Neural crest cell (in vitro differentiated cells): ENCODE measurements at places on chromosomes 3 and 15. TPM values are rescaled to one million over a fixed set of nuclear protein-coding genes. Genes with fewer than 3 reads are reported as not detected.
A peak's percentile ranks its signal among the peaks of the same experiment; 100 is the strongest.

DNA sequence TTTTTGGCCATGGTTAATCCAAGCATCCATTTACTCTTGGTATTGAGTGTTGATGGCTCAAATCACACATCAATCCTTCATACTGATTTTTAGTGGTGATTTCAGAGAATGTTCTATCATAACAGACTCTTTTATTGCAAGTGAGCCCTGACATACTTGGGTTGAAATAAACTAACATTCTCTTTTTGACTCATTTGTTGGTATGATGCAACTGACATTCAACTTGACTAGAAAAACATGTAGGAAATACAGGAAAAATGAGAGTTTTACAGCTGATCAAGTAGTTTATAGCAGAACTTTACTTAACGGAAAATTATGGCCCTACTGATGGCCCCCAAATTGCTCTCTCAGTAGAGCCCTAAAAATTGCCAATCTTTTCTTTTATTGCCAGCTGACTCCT, 173.9 kb upstream of the CD96 start:
- no peak overlapping the region for H3K4me3 ChIP-seq
- no peak overlapping the region for H3K27ac ChIP-seq
- DNase-seq, result no peak
- H3K4me1 ChIP-seq, result no peaks in the 10 kb centered on the region
- no peaks in the 10 kb centered on the region for H3K27me3 ChIP-seq
- H3K36me3 ChIP-seq, result peaks cover 11% of the 10 kb centered on the region

- H3K4me1 ChIP-seq, result peaks cover 2% of the 10 kb centered on the region
- H3K27ac ChIP-seq, result no peak overlapping the region
- H3K36me3 ChIP-seq, result no peaks in the 10 kb centered on the region
- H3K27me3 ChIP-seq, result no peaks in the 10 kb centered on the region
Measured at GRCh38 chr3:49434731-49435130, 5.6 kb upstream of the NICN1 start.

DNA sequence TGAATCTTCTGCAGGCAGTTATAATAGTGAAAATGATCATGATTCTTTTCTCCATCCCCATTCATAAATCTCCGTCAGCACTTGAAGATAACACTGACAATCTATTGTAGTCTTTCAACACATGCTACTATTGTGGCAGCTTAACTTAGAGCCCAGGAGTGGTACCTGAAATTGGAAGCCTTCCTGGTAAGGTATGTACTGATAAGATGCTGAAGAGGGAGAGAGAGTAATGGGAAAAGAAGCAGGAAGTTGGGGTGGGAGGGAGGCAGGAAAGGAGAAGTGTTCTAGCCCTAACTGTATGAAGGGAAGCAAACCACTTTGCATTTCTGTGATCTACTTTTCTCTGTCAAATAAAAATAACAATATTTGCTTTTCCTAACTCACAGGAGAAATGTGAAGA, 197.4 kb upstream of the RORA start:
- no peak overlapping the region for H3K27ac ChIP-seq
- no peak for DNase-seq
- H3K36me3 ChIP-seq, result no peaks in the 10 kb centered on the region
- H3K27me3 ChIP-seq, result peaks cover 2% of the 10 kb centered on the region
- H3K4me3 ChIP-seq, result no peak overlapping the region
- peaks cover 12% of the 10 kb centered on the region for H3K4me1 ChIP-seq

DNA sequence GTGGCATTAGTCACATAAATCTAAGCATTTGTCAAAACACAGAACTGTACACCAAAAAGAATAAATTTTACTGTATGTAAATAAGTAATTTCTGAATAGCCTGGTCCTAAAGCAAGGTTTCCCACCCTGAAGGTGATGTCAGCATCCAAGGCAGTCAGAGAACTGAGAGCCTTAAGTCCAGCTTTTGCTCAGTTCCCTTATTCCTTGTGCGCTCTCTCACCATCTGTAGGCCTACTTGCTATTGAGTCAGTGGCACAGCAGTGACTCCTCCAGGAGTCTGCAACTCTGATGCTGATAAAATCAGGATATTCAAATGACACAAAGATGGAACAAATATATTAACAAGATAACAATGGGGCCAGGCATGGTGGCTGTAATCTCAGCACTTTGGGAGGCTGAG, 22.3 kb downstream of the VPS39 start:
- DNase-seq, result no peak
- no peaks in the 10 kb centered on the region for H3K27me3 ChIP-seq
- H3K4me1 ChIP-seq, result no peaks in the 10 kb centered on the region
- no peak overlapping the region for H3K4me3 ChIP-seq
- H3K36me3 ChIP-seq, result peaks cover 12% of the 10 kb centered on the region

- no peaks in the 10 kb centered on the region for H3K27me3 ChIP-seq
- DNase-seq, result no peak
- H3K4me3 ChIP-seq, result no peak overlapping the region
Measured at GRCh38 chr3:52722491-52722890, 16.6 kb downstream of the SPCS1 start.

DNA sequence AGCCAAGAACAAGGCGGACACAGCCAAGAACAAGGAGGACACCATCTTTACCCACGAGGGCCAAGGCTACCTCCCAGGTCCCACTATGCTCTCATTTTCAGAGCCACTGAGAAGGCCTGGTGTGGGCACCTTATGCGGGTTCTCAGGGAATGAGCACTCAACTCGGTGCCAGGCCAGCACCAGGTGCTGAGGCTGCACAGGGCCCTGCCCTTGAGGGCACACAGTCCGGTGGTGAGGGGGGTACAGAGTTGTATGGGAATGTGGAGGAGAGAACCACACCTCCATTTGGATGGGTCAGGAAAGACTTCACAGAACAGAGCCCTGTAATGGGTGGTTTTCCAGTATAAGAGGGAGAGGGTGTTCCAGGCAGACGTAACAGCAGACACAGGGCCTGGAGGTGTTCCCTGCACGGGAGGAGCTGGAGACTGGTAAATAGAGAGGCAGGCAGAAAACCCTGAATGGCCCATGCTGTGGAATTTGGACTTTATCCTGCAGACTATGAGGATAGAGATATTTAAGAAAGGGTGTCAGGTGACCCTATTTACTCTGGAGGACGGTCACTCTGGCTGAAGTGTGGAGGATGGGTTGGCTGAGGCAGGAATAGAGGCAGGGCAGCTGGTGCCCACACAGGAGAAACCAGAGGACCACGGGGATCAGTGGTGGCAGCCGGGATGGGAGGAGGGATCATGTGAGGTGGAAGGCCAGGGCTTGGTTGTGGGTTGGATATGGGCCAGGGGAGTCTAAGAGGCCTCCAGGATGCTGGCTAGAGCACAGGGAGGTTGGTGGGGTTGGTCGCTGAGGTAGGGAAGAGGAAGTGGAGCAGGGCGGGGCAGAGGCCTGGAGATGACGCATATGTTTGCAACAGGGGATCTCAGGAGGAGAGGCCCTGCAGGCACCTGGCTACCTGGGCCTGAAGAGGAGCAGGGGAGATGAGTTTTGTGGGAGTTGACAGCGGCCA, 34.6 kb downstream of the CRABP1 start:
- no peak overlapping the region for H3K4me3 ChIP-seq
- H3K4me1 ChIP-seq, result no peaks in the 10 kb centered on the region
- H3K27me3 ChIP-seq, result peaks cover 5% of the 10 kb centered on the region
- H3K36me3 ChIP-seq, result no peaks in the 10 kb centered on the region
- DNase-seq, result no peak
- H3K27ac ChIP-seq, result no peak overlapping the region

DNA sequence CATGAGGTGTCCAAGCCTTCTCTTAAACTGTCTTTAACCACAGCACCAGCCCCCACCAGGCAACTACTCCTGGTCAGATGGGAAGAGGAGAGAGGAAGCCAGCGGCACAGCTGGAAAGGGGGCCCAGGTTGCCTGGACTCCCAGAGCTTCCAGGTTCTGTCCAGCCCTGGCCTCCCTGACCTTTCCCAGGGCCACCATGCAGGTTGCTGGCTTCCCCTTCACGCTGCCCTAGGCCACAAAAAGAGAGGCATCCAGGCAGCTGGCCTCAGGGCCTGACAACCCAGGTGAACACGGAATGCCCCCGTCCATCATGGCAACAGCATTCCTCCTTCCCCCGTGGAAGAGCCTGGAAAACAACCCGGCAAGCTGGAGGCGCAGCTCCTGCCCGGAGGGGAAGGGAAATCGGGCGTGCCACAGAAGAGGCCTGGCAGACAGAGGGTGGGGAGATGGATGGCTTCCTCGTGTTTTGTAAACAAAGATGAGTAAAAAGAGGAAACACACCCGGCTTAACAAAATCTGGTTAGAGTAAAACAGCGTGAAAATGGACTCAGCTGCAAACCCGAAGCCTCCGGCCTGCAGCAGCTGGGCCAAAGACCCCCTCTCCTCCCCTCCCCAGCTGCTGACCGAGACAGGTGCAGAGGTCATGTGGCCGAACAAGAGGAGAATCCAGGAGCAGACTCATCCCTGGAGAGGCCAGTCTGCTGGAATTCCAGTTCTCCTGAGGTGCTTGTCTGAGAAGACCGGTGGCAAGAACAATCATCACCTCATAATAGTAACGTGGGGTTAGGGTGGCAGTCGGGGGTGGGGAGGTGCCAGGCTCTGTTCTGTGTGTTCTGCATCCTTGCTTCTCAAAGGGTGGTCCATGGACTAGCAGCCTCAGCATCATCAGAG, 15.5 kb downstream of the BMF start:
- peak overlapping the region; percentile 65 for H3K4me3 ChIP-seq
- H3K27ac ChIP-seq, result peak overlapping the region; percentile 65
- no peaks in the 10 kb centered on the region for H3K27me3 ChIP-seq
- DNase-seq, result no peak
- no peaks in the 10 kb centered on the region for H3K36me3 ChIP-seq

GRCh38 chr3:108780235-108780634, 23.0 kb upstream of the RETNLB start:
- no peaks in the 10 kb centered on the region for H3K27me3 ChIP-seq
- no peak overlapping the region for H3K4me3 ChIP-seq
- peaks cover 3% of the 10 kb centered on the region for H3K36me3 ChIP-seq
- H3K4me1 ChIP-seq, result no peaks in the 10 kb centered on the region
- H3K27ac ChIP-seq, result no peak overlapping the region
- no peak for DNase-seq

DNA sequence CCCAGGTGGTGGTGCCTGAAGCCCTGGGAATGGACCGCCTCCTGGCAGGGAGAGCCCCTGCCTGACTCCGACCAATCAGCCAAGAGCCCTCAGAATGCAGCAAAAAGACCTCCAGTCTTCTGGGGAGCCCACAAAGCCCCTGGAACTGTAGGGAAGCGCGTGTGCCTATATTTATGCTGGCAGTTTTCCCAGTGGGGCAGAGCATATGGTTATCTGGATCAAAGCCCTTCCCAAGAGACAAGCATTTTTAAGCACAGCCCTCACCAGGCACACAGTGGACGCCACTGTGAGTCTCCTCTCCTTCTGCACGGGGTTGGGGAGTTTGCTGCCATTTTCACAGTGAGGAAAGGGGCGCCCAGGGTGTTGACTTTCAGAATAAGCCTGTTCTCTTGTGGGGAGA, 80.9 kb upstream of the RPL32 start:
- no peak for DNase-seq
- no peak overlapping the region for H3K4me3 ChIP-seq
- H3K27me3 ChIP-seq, result no peaks in the 10 kb centered on the region
- H3K36me3 ChIP-seq, result no peaks in the 10 kb centered on the region

DNA sequence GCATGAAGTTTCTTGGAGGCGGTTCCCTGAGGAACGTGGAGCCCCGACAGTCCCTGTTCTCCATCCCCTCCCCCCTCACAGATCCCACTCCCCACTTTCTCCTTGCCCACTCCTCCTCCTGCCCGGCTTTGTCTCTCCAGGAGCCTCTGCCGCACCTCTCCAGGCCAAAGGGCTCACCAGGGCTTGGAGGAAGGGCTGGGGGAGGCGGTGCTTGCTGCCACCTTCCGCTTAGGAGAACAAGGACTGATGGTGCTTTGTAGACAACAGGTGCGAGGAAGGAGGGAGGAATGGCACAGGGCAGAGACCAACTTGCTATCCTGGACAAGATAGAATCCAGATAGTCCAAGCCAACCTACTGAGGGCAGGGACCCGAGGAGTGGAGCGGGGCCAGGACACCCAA, 103.5 kb upstream of the SMAD3 start:
- H3K4me1 ChIP-seq, result peaks cover 9% of the 10 kb centered on the region
- no peak overlapping the region for H3K4me3 ChIP-seq
- DNase-seq, result no peak
- no peak overlapping the region for H3K27ac ChIP-seq
- H3K27me3 ChIP-seq, result no peaks in the 10 kb centered on the region
- no peaks in the 10 kb centered on the region for H3K36me3 ChIP-seq

- H3K4me3 ChIP-seq, result no peak overlapping the region
- H3K27me3 ChIP-seq, result peaks cover 8% of the 10 kb centered on the region
- H3K36me3 ChIP-seq, result no peaks in the 10 kb centered on the region
Measured at GRCh38 chr3:186746008-186746407, 28.8 kb downstream of the KNG1 start.

DNA sequence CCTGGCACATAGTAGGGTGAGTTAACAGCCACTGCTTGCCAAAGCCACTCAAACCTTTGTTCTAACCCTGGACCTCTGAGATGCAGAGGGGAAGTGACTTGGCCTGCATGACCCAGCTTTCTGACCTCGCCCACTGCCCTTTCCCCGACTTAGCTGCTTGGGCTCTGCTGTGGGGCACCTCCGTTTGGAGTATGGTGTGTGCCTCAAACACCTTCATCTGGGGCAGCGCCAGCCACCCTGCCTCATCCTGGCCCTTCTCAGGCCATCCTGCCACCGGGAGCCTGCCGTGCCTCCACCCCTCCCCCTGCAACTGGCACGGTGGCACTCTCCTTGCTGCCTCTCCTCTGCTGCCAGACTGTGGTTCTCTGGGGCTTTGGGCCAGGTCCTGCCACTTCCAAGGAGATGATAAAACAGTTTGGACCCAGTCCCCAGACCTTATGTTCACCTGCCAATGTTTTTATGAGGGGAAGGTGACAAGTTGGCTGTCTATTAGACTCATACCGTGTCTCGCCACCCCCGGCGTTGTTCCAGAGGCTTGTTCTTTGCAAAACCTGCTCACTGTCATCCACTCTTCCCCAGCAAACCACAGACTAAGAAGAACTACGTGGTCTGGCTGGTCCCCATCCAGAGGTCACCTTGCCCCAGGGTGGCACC, 32.2 kb downstream of the SLC6A6 start:
- DNase-seq, result no peak
- no peaks in the 10 kb centered on the region for H3K36me3 ChIP-seq

DNA sequence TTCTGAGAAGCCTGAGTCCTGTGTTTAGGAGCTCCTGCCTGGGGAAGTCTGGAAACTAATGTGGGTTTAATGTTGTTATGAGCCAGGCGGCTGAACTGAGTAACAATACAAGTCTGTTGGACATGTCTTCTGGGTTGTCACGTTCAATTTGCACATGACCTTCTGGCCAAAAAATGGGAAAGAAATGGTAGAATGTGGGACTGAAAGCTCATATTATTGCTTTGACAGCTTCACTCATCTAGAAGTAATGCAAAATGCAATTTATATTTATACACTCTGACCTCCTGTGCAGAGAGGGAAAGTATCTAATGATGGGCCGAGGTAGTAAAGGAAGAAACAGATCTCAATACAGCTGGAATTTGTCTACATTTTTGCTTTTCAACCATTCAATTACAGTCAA, 75.8 kb downstream of the NR2F2 start:
- no peak overlapping the region for H3K4me3 ChIP-seq
- H3K4me1 ChIP-seq, result peaks cover 48% of the 10 kb centered on the region
- no peak overlapping the region for H3K27ac ChIP-seq
- H3K27me3 ChIP-seq, result peaks cover 70% of the 10 kb centered on the region

SCN11A gene
- total RNA-seq, result 0.48 and 0.63 TPM in 2 replicates

MINDY2 gene
- total RNA-seq, result 14.3 and 15.3 TPM in 2 replicates

ZNF654 gene
- 7.2 and 8.6 TPM in 2 replicates for total RNA-seq

GPR27 gene
- total RNA-seq, result 9.4 and 10.4 TPM in 2 replicates

XCR1 gene
- total RNA-seq, result not detected in 2 replicates

PLEKHO2 gene
- 18.2 and 18.9 TPM in 2 replicates for total RNA-seq

ACKR2 gene
- 0.20 and 0.56 TPM in 2 replicates for total RNA-seq

POLQ gene
- total RNA-seq, result 16.9 and 17.8 TPM in 2 replicates

ESYT3 gene
- total RNA-seq, result 0.44 and 1.1 TPM in 2 replicates

SPRED1 gene
- 40.0 and 44.2 TPM in 2 replicates for total RNA-seq

DNAH12 gene
- 0.09 and 0.34 TPM in 2 replicates for total RNA-seq

EIF1B gene
- total RNA-seq, result 85.6 and 91.3 TPM in 2 replicates
